Mammary epithelial cell (primary cell): ENCODE measurements at places on chromosomes 13 and 19. TPM values are rescaled to one million over a fixed set of nuclear protein-coding genes. Genes with fewer than 3 reads are reported as not detected.
A peak's percentile ranks its signal among the peaks of the same experiment; 100 is the strongest.

The CEACAM4 gene
- not detected for polyA plus RNA-seq

The CD209 gene
- not detected for polyA plus RNA-seq

The RGCC gene
- 3.7 TPM for polyA plus RNA-seq

The CEACAM7 gene
- polyA plus RNA-seq, result not detected

The C1QTNF9B gene
- polyA plus RNA-seq, result not detected

The KIR3DL3 gene
- polyA plus RNA-seq, result not detected

The SIGLEC5 gene
- not detected for polyA plus RNA-seq

The HSD17B14 gene
- polyA plus RNA-seq, result 0.29 TPM

The CYP2S1 gene
- 0.42 TPM for polyA plus RNA-seq

The GNG8 gene
- not detected for polyA plus RNA-seq

GRCh38 chr13:73598020-73598712 is 536.0 kb downstream of the KLF12 start:
- peak; percentile 91 for DNase-seq

DNA sequence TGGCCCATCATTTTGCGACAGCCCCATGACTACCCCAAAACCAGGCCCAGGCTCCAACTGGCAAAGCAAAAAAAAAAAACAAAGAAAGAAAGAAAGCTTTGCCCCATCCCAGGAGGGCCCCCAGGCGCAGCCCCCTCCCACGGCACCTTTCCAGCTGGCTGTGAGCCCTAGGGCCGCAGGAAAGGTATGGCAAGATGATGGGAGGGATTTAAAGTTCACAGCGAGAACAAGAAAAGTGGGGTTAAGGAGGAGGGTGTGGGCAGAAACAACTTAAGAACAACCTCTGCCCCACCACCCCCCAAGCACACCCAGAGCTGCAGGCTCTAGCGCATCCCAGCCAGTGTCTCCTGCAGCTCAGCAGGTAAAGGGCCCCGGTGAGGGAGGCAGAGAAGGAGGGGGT is at the start of gene CYP2F1:
Gene CYP2F1, plus strand, starts transcription at position 301 of the 400 bp plus-strand sequence. CDS start 1,757 bp downstream, outside the sequence.
- no peak for DNase-seq

DNA sequence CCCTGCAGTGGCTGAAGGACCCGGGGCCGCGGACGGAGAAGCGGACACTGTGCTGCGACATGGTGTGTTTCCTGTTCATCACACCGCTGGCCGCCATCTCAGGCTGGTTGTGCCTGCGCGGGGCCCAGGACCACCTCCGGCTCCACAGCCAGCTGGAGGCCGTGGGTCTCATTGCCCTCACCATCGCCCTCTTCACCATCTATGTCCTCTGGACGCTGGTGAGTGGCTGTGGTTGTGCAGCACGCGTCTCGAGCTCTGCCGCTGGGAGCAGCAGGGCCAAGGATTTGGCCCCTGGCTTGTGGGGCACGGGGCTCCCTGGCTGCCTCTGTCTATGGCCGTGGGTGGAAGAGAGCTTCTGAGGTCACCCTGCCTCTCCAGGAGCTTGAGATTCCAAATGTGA is 14.1 kb upstream of the HNRNPM start:
- no peak for DNase-seq

- no peak for DNase-seq
Observed at GRCh38 chr13:40350283-40350992, 316.0 kb downstream of the FOXO1 start.

- no peak for DNase-seq
Observed at GRCh38 chr13:48586591-48587103, 53.8 kb upstream of the RCBTB2 start.

GRCh38 chr13:37109051-37109678 is 3.7 kb upstream of the CSNK1A1L start:
- DNase-seq, result peak; percentile 19

GRCh38 chr13:58566176-58566575 is 934.6 kb downstream of the PCDH17 start:
- DNase-seq, result no peak

- no peak for DNase-seq
Observed at GRCh38 chr13:112696869-112697465, 7.1 kb downstream of the ATP11A start.

GRCh38 chr19:39423258-39424086 is 11.0 kb downstream of the PLEKHG2 start:
- DNase-seq, result no peak

DNA sequence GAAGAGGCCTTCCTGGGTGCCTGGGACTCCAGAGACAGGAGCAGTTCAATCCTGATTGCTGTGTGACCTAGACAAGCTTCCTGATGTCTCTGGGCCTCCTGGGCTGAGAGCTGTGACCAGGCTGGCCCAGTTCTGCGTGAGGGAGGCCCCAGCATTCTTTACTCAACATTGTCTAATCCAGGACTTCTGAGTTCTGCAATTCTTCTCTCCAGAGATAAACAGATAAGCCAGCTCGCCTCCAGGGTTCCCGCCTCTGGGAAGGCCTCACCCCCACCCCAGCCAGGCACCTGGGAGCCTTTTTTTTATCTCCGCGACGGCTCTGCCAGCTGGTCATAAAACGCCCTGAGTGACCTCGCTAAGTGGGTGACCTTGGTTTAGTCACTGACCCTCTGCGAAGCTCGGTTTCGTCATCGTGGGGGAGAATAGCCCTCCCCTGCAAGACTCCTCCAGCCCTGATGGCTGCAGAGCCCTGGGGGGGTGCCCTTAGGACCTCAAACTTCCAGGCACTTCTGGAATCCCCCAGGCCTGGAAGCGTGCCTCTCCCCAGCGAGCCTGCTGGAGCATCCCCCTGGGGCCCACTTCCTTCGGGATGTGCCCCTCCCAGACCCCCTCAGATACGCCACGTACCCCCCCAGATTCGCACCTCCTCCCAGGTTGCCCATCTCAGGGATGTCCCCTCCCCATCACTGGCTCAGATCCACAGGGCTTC is 1.9 kb downstream of the SULT2B1 start:
- peak; percentile 44 for DNase-seq

DNA sequence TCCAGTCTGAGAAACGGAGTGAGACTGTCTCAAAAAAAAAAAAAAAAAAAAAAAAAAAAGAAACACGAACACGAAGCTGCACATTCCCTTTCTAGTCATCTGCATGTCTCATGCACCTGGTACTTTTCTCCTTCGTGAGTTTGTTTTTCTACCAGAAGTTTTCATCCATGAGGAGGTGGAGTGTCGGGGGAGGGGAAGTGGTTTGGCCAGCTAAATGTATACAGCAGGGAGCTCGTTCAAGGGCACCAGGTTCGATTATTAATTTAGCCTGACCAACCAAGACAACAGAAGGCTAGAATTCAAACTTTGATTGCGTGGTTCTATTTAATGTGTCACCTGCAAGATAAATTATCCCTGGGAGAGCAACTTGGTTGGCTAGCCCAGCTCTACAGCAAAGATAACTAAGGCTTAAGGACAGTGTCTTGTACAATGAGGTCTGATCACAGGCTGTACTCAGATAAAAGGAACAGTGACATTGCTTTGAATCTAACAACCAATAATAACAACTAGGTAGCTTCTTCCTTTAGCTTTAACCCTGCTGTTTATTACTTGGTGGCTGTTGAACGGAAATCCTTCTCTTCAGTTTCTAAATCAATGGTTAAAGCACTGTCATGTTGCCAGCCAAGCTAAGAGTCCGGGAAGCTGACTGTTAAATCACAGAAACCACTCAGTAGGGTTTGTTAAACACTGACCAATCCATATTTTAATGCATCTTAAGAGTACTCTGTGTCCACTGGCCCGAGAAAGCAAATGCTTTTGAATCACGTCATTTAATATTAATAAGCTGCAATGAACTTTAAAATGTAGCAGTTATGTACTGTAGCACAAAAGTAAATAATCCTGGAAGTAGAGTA is 98.4 kb upstream of the STARD13 start:
- DNase-seq, result no peak

DNA sequence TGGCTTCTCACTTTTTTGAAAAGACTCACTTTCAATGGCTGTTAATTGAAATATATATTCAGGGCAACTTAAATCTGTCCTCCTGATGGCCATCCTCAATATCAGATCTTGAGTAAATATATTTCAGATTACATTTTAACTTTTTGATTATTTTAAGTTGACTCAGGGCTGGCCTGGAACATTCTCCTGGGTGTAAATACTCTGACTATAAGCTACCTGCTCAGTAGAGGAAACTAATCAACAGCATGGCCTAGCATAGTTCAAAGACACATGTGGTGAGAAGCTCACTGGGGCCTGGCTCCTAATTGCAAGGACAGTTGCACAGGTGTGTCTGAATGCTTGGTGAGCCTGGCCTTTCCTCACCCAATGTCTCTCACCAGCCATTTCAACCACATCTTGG is 5.5 kb upstream of the ZNF726 start:
- DNase-seq, result no peak

DNA sequence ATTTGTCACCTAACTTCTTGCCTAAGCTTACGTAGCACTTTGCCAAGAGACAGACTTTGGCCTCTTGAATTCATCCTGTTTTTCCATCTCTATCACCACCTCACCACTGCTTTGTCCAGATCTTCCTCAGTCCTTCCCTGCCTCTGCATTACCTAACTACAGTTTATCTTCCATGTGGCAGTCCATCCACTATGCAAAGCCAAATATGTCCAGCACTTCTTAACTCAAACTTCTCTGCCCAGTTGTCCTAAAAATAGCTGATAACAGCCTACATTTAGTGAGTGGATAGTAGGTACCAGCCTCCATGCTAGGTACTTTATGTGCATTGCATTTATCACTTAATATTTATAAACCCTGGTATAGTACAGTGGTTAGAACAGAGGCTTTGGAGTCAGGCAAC is 111.4 kb downstream of the ZAR1L start:
- no peak for DNase-seq

GRCh38 chr13:44904967-44905366 is 84.3 kb downstream of the NUFIP1 start:
- DNase-seq, result peak; percentile 36

DNA sequence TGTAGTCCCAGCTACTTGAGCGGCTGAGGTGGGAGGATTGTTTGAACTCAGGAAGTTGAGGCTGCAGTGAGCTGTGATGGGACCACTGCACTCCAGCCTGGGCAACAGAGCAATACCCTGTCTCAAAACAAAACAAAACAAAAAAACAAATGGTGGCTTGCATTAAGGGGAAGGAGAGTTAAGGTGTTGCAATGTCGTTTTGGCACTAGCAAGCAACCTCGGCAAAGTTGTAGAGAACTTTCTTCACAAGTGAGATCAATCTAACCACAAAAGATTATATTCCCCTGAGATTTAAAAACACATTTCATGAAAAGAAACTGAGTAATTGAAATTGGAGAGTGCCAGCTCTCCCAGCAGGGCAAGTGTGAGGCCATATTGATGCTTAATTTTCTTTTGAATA is 153.7 kb downstream of the KLF5 start:
- no peak for DNase-seq

DNA sequence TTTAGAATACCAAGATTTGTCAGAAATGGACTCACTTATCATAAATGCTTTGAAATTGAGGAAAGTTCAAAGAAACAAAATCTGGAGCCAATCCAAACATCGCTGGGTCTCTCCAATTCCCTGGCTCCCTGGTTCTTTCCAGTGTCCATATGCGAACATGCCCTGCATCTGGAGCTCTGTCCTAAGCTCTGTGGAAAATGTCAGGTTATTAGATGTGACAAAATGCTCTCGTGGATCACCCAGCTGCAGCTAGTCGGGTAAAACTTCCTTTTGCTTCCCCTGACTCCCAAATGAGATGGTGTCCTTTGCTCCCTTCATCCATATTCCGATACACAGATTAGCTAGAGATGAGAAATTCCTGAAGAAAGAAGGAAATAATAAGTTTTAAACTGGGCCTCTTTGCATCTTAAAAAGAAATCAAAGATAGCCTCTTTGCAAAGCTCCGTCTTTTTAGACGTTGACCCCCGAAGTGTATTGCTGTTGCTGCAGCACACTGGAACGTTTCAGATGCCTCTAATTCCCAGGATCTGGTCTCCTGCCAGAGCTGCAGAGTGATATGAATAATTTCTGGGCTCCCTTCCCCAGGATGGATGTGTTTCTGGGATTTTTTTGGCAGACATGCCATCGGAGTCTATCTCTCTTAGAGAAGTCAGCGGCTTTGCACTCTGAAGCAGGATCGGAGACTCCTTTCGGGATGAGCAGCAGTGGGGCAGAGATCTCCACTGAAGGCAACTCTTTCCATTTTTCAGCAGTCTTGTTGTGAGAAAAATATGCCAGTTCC is 102.9 kb downstream of the TEX26 start:
- no peak for DNase-seq

- peak; percentile 84 for DNase-seq
Observed at GRCh38 chr19:12840091-12841079, 2.1 kb downstream of the MAST1 start.

- no peak for DNase-seq
Observed at GRCh38 chr13:111572956-111573761, 252.7 kb downstream of the TEX29 start.

DNA sequence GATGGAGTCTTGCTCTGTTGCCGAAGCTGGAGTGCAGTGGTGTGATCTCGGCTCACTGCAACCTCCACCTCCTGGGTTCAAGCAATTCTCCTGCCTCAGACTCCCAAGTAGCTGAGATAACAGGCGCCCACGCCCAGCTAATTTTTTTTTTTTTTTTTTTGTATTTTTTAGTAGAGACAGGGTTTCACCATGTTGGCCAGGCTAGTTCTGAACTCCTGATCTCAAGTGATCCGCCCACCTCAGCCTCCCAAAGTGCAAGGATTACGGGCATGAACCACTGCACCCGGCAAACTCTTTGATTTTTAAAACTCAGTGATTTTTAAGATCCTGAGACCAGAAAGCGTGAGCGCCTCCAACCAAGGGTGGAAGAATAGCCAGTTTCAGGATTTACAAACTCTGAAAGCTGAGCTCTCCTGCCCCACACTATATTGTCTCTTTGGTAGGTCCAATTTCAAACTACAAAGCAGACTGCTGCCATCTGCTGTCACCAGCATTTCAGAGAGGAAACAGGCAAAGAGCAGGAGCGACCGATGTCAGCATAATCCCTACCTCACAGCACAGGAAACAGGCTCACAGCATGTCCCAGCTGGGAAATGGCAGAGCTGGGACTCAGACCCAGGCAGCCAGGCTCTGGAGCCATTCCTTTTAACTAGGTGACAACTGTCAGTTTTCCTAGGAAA is 9.2 kb downstream of the NOSIP start:
- DNase-seq, result no peak

GRCh38 chr13:27599845-27600553 is 20.3 kb downstream of the LNX2 start:
- DNase-seq, result peak; percentile 64

- DNase-seq, result no peak
Observed at GRCh38 chr19:49895566-49896297, 955 bp downstream of the IL4I1 start.

DNA sequence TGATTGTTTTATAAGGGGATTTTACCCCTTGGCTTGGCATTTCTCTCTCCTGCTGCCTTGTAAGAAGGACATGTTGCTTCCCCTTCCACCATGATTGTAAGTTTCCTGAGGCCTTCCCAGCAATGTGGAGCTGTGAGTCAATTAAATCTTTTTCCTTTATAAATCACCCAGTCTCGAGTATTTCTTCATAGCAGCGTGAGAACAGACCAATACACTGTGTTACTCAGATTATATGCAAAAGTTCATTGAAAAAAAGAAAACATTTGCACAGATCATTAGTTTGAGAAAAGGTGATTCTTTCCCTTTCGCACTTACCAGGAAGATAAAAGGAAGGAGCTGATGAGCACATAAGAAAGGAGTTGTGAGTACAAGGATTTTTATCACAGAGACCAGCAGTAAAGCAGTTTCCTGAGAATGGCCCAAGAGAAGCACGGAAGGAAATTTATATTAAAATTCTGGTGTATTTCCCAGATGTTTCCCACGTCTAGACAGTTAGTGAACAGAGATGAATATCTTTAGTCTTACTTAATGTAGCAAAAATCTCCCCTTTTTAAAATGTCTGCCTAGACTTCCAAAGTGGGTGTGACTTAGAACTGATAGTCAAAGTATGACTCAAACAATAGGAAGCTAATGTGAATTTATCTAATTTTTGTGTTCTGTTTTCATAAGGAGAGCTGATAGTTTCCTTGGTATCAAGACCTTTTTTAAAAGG is 431.8 kb upstream of the SGCG start:
- no peak for DNase-seq

- no peak for DNase-seq
Observed at GRCh38 chr19:48511321-48511731, 309 bp downstream of the LMTK3 start.
